ENCODE measurements at places on chromosomes 1 and 21.

- DNase-seq: no peak
These were observed 73.8 kb downstream of the UMODL1 start for GRCh38 chr21:42144679-42145568.

- peak; percentile 26 for DNase-seq
These were observed 41.4 kb upstream of the COL6A2 start for GRCh38 chr21:46056450-46056903.

GRCh38 chr21:26080211-26080610, 90.4 kb downstream of the APP start:
- no peak for DNase-seq

DNA sequence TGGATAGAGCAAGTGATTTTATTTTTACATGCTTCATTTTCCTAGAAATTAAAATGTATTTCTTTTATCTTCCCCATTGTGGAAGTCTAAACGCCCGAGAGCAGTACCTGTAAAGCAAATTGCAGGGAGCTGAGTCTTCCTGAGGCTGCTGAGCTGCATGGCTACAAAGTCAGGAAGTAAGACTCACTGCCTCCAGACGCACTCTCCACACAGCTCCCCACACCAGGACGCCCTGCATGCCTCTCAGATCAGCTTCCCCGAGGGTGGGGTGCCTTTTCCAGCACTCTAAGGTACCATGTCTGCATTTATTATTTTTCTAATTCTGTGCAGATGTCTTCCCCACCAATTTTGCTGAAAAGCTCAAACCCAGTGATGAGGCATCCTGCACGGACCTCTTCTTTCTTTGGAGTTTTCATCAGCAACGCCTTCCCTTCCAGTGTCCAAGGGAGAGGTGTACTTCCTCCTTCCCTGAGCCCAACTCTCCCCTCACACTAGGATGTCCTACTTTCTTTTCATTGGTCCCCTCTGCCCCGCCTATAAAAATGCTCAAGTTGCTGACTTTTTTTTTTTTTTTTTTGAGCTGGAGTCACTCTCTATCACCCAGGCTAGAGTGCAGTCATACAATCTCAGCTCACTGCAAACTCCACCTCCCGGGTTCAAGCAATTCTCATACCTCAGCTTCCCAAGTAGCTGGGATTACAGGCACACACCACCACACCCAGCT, 114.7 kb downstream of the PCNX2 start:
- DNase-seq: no peak

GRCh38 chr1:39499668-39500067, 8.2 kb downstream of the BMP8A start:
- DNase-seq: no peak

GRCh38 chr1:162666006-162666645, 33.9 kb downstream of the DDR2 start:
- no peak for DNase-seq

DNA sequence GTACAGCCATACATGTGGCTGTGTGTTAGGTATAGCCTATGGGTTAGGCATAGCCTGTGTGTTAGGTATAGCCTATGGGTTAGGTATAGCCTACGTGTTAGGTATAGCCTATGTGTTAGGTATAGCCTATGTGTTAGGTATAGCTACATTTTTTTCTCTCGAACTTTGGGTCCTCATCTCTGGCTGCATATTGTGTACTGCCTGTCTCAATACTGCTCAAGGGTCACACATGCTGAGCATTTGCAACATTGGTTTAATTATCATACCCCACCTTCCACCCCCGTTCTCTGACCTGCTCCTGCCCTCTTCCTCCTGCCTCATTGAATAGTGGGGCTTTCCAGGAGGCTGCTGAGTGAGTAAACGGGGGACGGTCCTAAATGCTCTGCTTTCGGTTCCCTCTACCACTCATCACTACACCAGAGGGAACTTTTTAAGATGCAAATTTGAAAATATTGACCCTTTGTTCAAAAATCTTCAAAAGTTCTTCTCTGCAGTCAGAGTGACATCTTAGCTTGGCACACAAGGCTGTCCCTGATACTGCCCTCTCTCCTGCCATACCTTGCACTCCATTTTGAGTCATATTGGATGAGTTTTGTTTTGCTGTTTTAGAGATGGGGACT, 17.8 kb downstream of the OR2B11 start:
- no peak for DNase-seq

GRCh38 chr1:193549081-193549480, 362.7 kb upstream of the B3GALT2 start:
- DNase-seq: no peak

- no peak for DNase-seq
These were observed 126.6 kb downstream of the PSMG1 start for GRCh38 chr21:39056636-39057035.

DNA sequence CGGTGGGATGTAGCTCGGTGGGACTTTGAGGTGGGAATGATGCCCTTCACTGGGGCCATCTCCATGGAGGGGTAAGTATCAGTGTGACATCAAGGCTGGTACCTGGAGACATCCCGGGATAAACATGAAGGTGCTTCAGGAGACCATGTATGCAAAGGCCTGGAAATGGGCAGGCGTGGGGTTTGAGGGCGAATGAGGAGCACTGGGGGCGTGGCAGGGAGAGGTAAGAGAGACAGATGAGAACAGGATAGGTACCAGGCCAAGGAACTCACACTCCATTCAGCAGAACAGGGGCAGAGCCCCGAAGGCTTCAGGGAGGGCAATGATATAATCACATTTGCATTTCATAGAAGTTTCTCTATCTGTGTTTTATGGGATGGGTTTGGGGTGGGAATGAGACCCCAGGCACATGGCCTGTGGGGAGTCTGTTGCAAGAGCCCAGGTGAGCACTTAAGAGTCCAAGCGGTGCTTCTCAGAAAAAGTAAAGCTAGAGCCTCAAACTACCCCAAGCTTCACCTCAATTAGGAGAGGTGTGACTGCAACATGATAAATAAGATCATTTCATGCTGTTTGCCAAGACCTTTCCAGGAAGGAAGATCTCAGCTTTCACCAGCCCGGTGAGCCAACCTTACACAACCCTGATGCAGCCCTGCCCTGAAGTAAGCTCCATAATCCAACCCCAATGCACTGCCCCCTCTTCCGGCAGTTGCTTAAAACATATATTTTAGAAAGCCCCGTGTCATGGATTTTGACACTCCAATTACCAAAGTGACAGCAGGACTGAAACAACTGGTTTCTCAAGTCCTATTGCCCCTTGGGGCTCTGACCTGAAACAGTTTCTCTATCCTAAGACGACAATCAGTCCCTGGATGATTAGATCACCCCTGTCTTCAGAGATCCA, 7.4 kb downstream of the S100A9 start:
- no peak for DNase-seq

DNA sequence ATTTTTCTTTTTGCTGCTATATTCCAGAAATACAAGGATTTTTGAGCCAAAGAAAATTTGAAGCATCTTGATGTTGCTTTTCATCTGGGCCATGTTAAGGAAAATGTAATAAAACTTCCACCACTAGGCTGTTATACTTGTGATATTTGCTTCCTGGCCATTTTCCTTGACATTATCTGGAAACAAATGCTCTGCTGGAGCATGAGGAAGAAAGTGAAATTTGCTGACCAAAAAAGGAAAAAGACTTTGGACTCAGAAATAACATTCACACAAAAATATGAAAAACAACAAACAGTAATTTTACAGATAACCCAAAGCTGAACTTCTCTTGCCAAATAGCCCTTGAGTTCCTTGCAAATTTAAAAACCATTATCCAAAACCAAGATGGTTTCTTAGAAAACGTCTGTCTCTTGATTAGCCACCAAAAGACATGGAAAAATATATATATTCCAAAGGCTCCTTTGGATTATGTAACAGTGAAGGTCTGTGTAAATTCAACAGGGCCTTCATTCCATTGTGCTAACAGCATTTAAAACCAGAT, 344.5 kb downstream of the LMX1A start:
- DNase-seq: no peak

GRCh38 chr1:214102907-214103306, 115.1 kb downstream of the PROX1 start:
- DNase-seq: no peak

GRCh38 chr1:46300673-46301405, 2.6 kb downstream of the LRRC41 start:
- DNase-seq: no peak

- no peak for DNase-seq
These were observed 12.1 kb downstream of the ARHGEF11 start for GRCh38 chr1:157033357-157033876.

DNA sequence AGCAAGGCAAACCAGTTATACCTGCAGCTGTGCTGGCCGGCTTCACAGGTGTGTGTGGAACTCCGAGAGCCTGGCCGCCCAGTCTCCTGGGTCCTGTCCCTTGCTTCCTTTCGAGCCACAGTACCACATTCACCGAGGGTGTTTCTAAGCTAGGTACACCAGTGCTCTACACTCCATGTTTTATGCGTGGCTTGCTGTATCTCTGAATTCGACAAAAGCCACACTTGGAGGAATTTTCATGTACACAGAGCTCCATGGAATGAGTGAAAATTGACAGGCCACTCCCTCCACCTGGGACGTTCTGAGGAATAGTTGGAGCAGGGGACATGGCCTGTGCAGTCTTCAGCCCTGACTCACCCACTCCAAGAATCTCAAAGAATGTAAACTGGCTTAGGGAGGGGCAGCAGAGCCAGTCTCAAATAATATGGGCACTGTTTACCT, 14.0 kb downstream of the ETS2 start:
- DNase-seq: no peak

DNA sequence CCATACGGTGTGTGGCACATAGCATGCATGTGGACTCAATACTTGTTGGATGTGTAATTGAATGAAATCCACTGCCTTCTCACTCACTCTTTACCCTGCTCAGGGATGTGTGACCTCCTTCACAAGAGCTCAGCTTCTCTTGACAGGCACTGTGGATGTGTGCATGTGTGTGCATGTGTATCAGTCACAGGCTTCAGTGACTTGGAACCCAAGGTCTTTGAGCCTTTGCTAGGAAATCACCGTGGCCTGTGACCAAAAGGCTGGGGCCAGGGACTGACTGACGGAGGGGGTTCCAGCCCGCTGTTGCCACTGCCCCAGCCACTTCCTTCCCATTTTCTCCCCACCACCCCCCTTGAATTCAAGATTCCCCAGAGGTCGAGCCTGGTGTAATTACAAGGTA, 144.4 kb upstream of the POU3F1 start:
- no peak for DNase-seq

- DNase-seq: no peak
These were observed 298.3 kb downstream of the RWDD3 start for GRCh38 chr1:95532335-95532734.

All from natural killer cell (primary cell).